Left renal cortex interstitium (tissue), 4 donors: ENCODE measurements at places on chromosomes 16 and 17.

DNA sequence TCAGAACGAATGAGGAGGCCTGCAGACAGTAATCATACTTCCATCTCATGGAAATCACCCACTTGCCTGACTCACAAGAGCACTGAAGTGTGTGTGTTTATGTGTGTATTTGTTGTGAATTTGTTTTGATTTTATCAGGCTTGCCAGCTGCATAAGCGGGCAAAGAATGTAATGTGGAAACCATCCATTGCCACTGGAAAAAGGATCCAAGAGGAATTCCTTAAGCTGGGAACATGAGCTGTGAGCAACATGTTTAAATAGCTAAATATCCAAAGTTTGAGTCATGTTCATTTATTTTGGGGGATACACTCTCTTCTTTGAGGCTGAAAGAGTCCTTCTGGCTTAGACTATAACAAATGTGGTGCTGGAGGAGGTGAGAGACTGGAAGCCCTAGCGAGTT, 198.4 kb upstream of the TBX2 start:
- no peak for DNase-seq

DNA sequence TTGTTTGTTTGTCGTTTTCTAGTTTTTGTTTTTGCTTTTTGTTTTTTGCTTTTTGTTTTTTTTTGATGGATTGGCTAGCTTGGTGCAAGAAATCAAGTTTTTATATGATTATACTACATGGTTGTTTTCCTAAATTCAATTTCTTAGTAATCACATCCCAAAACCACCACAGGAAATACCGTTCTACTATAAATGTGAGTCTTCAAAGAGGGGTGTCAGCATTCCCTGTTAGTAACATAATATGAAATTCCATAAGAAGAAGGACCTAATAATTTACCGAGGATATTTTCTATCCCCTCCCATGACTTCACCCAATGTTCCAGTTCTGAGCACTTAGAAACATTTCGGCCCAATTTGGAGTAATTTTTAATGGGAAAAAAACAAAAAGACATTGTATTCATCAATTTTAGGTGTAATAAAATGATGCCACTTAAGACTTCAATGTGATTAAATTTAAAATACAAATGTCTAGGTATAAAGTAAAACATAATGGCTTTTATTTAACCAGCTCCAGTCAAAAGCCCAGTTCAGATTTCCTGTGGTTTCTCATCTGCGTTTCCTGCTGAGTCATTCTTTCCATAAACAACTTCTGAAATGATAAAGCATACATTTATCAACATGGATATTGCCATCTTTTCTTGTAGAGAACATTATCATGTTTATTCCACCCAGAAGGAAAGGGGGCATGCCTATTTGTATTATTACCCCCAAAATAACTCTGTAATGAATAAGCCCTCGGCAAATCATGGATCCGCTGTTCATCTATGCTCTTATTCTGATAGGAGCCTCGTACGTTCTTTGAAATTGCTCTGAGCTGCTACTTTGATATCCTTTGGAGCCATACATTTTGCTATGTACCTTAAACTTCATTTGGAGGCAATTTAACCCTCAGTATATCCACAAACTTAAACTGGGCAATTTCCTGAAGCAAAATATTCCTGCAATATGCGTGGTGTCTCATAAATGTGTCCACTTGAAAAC, 28.1 kb downstream of the HSBP1 start:
- no peak for DNase-seq

- DNase-seq = no peak
These were observed 157.1 kb upstream of the C16orf82 start for GRCh38 chr16:26909623-26910022.

- DNase-seq = no peak
These were observed 50.0 kb downstream of the NXN start for GRCh38 chr17:929586-929985.

DNA sequence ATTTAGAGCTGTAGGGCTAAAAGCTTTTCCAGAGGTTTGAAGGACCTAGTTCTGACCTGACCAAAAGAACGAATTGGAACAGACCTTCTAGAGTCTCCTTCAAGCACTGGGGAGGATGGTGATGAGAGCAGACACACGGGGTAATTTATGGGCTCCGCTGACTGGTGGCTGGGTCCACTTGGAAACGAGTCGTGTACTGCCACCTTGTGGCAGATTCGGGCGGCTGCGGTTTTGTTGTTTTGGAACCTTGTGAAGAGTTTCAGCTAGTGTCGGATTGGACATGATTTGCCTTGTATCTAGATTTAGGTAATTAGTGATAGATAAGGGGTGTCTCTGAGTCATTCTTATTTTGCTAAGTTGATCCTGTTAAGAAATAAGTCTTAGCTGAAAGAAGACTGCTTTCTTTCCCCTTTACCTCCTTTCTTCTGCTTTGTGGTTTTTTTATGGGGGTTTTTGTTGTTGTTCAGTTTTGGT, 98.9 kb downstream of the AATF start:
- DNase-seq = peak; percentile 55
